Trophoblast cell (in vitro differentiated cells and primary cell): ENCODE measurements at places on chromosomes 7 and 10.

DNA sequence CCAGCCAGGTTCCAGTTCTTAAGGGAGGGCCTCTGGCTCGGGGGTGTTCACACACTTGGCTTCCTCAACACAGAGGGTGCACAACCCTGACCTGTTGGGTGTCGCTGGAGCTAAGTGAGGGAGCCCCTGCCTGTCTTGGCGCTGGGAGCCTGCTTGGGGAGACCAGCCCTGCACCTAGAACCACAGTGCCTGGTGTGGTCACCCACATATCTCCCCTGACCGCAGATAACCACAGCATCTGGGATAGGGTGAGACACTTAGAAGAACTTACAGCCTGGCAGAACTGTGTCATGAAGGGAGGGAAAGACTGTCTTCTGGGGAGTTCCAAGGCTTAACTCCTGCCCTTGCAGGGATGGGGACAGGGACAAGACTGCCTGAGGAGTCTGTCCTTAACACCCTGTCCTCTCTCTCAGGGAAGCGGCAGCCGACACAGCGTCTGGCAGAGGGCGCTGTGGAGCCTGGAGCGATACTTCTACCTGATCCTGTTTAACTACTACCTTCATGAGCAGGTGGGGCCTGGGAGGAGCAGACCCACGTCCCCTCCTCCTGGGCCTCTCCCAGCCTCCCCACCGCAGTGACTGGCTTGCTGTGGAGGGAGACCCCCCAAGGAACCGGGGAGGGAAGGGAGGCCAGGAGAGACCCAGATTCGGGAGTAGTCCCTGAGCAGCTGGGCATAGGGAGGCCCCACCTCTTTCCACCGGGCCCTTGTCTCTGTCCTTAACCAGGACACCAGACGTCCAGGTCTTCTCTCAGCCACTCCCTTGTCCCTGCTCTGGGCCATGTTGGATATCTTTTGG is 59.0 kb downstream of the PALD1 start:
- peak; percentile 41 for DNase-seq

DNA sequence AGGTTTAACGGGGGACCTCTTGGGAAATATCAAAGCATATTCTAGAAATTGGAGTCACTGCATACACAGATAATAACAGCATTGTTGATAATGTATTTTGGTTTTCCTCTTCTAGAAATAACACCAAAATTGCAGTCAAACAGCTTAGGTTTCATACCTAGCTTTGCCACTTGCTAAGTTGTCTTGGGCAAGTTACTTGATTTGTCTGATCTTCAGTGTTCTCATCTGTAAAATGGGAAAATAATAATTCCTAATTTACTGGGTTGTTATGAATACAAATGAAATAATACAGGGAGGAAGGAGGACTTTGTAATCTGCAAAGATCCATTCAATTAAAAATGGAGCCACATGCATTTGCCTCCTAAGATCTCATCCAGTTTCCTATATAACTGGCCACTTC is 20.3 kb upstream of the NUP205 start:
- no peak for DNase-seq

DNA sequence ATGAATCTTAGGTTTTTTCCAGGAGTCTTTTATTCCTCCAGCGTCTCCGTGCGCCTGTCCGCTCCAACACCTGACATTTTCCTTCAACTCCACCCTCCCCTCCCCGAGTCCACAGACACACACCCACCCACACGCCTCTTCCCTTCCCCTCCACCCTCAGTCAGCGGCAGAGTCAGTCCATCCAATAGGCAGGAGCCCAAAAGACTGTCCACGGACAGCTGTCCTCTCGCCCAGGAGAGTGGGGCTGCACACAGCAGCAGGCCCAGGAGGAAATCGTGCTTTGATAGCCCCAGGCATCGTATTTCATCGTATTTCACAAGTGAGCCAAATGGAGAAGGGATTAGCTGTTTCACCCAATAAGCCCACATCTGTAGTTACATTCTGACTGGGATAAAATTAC is 285.1 kb downstream of the ZEB1 start:
- DNase-seq = peak; percentile 61

- no peak for DNase-seq
Observed at GRCh38 chr7:83629117-83629880, 19.6 kb downstream of the SEMA3E start.

- no peak for DNase-seq
Observed at GRCh38 chr7:25646726-25647413, 418.6 kb upstream of the NPVF start.

DNA sequence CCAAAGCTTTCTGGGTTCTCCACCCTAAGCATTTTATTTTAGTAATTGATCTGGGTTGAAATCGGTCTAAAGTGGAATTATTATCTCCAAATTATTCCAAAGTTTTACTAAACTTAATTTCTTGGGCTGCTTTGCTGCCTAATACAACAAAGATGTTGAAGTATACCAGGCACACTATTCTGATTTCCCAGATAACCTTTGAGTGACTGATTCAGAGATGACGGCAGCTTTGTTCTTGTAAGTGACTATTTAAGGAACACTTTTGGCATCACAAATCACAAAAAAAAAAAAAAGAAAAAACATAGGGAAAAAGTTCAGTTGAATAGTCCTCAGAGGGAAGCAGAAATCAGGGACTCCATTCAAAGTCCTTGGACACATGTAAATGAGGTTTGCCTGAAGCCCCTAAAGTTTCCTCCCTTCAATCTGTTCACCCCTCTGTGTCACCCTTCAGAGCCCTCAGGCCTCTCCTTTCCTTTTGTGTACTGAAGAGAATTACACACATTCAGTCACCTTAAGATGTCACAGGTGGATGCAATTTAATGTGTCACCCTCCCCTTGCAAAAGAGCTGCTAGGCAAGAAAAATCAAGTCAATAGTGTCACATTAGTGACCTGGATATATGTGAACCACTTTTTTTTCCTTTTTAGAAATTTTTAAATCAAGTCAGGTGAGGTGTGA is 81.5 kb downstream of the RTKN2 start:
- no peak for DNase-seq

GRCh38 chr10:86123715-86124114 is 242.9 kb downstream of the GRID1 start:
- DNase-seq = no peak

- DNase-seq = no peak
Observed at GRCh38 chr7:155375337-155376277, 77.9 kb downstream of the INSIG1 start.

- no peak for DNase-seq
Observed at GRCh38 chr10:98967601-98968000, 268.1 kb downstream of the HPSE2 start.

GRCh38 chr7:82017334-82017943 is 247.6 kb upstream of the HGF start:
- DNase-seq = peak; percentile 38

GRCh38 chr10:16381083-16381482 is 55.7 kb upstream of the PTER start:
- peak; percentile 24 for DNase-seq

DNA sequence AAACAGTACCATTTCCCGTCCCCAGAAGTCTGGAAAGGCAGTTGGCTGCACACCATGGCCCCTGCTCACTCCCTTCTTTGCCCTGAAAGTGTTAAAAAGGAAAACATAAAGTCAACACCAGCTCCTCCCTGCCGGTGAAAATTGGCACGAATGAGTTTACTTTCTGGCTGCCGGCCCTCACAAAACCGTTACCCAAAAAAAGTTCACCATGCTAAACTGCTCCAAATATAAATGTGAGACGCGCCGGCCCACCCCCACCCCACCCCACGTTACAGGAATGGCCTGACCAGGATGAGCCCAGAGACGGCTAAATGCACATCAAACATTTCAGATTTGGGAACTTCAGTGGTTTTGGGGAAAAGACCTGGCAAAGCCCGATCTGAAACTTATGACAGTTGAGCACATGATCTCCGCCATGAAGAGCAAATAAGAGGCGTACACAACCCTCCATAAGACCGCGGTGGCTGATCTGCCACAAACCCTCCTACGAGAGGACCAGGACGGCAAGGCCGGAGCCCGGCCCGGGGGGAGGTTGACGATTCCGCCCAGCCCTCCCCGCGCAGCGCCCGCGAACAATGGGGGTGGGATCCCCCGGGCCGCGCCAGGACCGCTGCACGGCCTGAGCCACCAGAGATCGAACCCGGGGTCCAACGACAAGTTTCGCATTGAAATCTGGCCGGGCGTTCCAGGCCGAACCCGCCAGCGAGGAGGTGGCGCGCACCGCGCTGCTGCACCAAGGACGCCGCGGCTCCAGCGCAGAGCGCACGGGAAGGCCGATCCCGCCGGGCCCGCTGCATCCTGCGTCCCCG is 952 bp downstream of the DIP2C start:
- peak; percentile 61 for DNase-seq

DNA sequence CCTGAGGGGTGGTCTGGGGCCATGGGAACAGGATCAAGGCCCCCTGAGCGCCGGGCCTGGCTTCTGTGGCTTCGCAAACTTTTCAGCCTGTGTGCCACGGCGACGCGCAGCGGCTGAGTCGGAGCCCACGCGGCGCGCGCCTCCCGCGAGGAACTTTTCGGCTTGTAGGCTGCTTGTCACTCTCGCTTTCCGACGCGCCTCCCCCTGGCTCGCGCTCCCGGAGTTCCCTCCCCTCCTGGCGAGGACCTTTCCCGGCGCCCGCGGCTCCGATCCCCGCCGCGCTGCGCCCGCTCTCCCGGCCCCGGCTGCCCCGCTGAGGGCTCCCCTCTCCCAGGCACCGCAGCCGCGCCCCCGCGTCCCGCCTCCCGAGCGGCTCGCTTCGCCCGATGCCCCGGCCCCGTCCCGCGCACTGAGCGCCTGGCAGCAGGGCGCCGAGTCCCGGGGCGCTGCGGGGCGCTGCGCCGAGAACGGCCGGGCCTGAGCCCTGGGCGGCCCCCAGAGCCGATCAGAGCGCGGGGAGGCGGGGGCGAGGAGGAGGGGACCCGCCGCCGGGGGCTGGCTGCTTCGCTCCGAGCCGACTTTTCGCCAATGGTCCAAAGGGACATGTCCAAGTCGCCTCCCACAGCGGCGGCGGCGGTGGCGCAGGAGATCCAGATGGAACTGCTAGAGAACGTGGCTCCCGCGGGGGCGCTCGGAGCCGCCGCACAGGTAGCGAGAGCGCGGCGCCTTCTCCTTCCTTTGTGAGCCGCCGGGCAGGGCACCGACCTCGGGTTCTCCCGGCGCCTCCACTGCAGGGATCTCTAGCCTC is at the start of gene CACNB2:
CACNB2 (plus strand) TSS at position 276 of the 808 bp plus-strand sequence.
- DNase-seq = no peak

DNA sequence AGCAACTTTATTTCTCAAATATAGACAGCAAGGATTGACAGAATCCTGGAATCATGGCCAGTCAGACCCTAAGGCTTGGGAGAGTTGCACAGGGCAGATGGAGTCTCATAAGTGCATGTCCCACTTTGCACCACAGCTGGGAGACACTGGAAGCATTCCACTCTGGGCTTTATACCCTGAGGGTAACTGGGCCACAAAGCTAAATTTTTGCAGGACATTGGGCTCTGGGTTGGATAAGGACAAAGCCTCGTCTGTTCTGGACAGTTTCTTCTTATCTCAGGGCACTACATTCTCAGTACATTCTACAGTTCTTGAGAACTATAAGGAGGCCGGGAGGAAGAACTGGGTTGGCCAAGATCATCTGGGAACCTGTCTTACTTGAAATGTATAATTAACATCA is 158.3 kb upstream of the IGFBP3 start:
- DNase-seq = peak; percentile 86

GRCh38 chr7:22482503-22482902 is 17.5 kb downstream of the STEAP1B start:
- DNase-seq = no peak

DNA sequence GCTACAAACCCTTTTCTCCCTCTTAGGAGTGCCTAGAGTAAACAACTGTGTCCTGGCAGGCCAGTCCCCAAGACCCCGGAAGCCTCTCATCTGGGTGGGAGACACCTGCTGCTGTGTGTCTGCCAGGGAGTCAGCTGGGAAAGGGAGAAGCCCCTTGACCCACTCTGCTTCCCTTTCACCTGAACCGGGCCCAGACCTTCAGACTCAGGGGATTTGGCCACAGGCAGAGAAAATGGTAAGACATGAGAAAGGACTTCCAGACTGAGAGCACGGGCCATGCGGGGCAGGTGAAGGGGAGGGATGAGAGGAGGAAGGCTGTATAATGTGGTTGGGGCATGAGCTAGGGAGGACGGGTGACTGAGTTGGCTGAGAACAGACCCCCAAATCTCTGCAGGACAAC is 36.0 kb upstream of the NPFFR1 start:
- DNase-seq = no peak

DNA sequence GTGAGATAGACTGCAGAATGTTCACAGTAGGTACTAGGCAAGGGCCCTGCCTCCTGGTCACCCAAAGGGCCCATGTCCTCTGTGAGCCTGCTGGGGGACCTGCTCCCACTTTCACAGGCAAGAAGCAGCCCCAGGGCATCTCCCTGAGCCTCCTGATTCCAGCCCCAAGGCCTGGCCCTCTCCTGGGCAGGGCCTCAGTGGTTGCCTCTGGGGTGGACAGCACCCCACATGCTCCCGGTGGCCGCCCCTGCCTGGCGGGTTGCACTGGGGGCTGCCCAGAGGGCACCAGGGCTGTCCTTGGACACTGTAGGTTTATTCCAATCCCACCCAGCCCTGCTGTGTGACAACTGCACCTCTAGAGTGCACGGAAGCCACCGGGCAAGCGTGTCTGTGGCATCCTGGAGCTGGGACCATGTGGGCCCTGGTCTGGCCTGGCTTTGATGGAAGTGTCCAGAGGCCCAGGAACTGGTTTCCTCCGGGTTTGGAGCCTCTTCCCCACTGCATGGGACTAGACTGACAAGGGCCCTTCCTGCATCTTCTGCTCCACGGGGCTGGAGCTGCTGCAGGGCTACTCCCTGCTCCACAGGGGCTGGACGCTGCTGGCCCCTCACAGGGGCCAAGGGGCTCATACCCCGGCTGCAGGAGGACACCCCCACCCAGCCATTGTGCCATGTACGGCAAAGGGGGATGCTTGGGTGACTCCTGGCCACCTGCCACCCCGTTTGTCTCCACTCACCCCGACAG is 25.0 kb upstream of the SYCE1 start:
- DNase-seq = no peak

DNA sequence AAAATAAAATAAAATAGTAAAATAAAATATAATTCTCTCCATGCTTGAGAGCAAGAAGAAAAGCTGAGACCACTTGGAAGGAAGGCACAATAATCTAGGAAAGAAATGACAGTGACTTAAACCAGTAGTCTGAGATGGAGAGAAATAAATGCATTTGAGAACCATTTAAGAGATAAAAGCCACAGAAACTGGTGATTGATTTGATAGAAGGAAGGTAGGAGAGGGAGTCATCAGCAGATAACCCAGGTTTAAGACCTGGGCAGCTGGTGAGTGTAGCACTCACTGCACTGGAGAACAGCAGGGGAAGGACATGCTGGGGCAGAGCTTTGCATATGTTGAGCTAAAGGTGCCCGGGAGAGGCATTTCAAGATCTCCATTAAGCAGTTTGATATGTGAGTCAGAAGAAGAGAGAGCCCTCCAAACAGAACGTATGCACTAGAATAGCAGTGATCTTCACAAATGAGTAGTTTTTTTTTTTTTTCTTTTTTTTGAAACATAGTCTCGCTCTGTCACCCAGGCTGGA is 268.0 kb downstream of the DYNC1I1 start:
- DNase-seq = no peak
